ENCODE measurements at places on chromosomes 11 and 22. TPM values are rescaled to one million over a fixed set of nuclear protein-coding genes. Genes with fewer than 3 reads are reported as not detected.
A peak's percentile ranks its signal among the peaks of the same experiment; 100 is the strongest.

- H3K27ac ChIP-seq: no peak overlapping the region
- no peak for DNase-seq
- no peak overlapping the region for H3K4me3 ChIP-seq
- no peaks in the 10 kb centered on the region for H3K27me3 ChIP-seq
- no peaks in the 10 kb centered on the region for H3K36me3 ChIP-seq
- no peaks in the 10 kb centered on the region for H3K4me1 ChIP-seq
Measured at GRCh38 chr11:21622566-21622965, 570.3 kb upstream of the ANO5 start.

GRCh38 chr11:121932646-121933185 is 183.3 kb downstream of the BLID start:
- DNase-seq: no peak
- H3K4me3 ChIP-seq: no peak overlapping the region
- H3K27me3 ChIP-seq: peaks cover 5% of the 10 kb centered on the region
- H3K36me3 ChIP-seq: no peaks in the 10 kb centered on the region
- no peaks in the 10 kb centered on the region for H3K4me1 ChIP-seq

DNA sequence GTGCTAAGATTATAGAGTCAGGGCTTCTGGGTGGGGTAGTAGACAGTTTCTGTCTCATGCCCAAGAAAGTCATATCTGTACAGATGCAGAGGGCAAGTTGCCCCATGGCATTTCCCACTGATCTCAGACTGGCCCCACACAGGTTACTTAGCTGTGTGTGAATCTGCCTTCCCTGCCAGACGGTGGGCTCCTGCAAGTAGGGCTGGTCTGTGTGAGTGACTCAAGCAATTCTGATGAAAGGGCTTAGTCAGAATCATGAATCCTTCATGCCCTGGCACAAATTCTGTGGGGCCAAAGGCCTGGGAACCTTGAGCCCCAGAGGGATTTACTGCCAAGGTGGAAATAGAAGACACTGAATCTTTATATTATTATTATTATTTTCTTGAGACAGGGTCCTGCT is 30.4 kb downstream of the USH1C start:
- H3K27ac ChIP-seq: no peak overlapping the region
- peak; percentile 24 for DNase-seq
- H3K4me1 ChIP-seq: no peaks in the 10 kb centered on the region

- H3K27me3 ChIP-seq: no peaks in the 10 kb centered on the region
- peaks cover 19% of the 10 kb centered on the region for H3K4me1 ChIP-seq
- H3K36me3 ChIP-seq: peaks cover 6% of the 10 kb centered on the region
- H3K4me3 ChIP-seq: no peak overlapping the region
Measured at GRCh38 chr11:75891947-75892739, 77.1 kb downstream of the UVRAG start.

DNA sequence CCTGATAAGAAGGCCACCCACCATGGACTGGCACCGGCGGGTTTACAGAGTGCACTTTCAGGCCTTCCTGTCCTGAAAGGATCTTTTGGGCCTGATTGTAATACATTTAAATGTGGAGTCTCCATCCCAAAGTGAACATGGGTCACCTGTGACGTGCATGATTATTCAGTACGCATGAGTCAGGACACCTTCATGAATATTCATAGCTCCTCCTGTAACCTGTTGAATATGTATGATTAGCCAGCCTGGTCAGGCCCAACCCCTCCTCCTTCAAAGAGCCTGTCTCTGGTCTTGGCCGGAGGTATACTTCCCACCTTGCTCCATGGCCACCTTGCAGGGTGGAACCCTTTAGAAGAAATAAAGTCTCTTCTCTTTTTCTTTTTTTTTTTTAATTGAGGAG is 75.9 kb upstream of the NUP50 start:
- no peaks in the 10 kb centered on the region for H3K36me3 ChIP-seq
- H3K4me3 ChIP-seq: no peak overlapping the region
- peaks cover 14% of the 10 kb centered on the region for H3K4me1 ChIP-seq
- H3K27ac ChIP-seq: no peak overlapping the region

- no peak overlapping the region for H3K4me3 ChIP-seq
- H3K27ac ChIP-seq: no peak overlapping the region
- DNase-seq: no peak
- no peaks in the 10 kb centered on the region for H3K36me3 ChIP-seq
- H3K4me1 ChIP-seq: peaks cover 2% of the 10 kb centered on the region
Measured at GRCh38 chr11:86931548-86932258, 23.5 kb downstream of the FZD4 start.

DNA sequence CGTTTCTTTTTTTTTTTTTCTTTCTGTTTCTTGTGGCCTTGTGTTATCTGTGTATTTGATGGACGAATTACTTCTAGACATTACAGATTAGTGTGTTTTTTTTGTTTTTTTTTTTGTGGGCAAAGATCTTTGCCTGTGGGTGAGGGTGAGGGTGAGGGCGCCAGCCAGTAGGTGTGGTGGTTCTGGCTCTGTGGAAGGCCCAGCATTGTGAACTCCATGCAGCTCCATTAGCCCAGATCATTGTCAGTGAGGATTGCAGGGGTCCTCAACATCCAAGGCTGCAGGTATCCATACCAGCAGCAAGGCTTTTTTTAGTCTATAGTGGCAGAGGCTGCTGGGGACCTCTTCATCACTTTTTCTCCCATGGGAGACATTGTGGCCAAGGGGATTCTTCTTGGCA is 13.7 kb downstream of the BIRC2 start:
- peak overlapping the region; percentile 51 for H3K27ac ChIP-seq
- no peaks in the 10 kb centered on the region for H3K27me3 ChIP-seq
- H3K4me3 ChIP-seq: no peak overlapping the region
- DNase-seq: no peak

- H3K4me1 ChIP-seq: no peaks in the 10 kb centered on the region
- no peak for DNase-seq
- peaks cover 47% of the 10 kb centered on the region for H3K36me3 ChIP-seq
- H3K4me3 ChIP-seq: no peak overlapping the region
Measured at GRCh38 chr11:44199816-44200215, 104.3 kb downstream of the EXT2 start.

API5 gene
- total RNA-seq: 154 TPM

TRIM49 gene
- total RNA-seq: not detected
